SIG-M5 (cell line): ENCODE measurements at places on chromosomes 6 and 20.

DNA sequence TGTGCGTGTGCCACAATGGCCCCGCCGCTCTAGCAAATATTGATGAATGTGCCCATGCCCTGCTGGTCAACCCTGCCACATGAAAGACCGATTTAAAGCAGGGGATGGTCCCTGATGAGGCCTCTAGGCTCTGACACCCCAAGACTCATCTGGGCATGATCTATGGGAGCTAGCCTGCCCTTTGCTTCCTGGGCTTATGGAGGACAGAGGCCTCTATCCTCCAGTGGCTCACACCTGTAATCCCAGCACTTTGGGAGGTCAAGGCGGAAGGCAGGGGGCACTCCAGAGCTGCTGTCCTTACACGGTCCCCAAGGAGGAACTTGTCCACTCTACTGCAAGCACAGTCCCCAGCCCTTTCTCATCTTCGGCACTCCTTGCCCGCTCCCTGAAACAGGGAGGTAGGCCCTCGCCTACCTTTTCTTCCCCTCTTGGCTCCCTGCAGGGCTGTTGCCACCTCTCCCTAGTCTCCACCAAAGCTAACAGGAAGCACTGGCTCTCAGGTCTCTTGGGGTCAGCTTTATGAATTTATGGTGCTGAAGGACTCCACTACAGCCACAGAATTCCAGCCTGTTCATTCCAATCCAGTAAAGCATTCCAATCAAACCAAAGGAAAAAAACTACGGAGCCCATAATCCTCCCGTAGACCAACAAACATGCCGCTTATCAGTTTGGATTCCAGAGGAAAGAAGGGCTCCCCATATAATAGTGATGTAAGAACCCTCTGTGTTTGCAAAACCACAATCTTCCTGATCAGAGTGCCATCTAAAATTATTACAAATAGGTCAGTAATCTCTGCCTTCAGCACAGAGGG is 48.7 kb upstream of the FOXQ1 start:
- no peak for DNase-seq

- DNase-seq = no peak
Measured at GRCh38 chr20:18091623-18092022, 33.9 kb upstream of the OVOL2 start.

DNA sequence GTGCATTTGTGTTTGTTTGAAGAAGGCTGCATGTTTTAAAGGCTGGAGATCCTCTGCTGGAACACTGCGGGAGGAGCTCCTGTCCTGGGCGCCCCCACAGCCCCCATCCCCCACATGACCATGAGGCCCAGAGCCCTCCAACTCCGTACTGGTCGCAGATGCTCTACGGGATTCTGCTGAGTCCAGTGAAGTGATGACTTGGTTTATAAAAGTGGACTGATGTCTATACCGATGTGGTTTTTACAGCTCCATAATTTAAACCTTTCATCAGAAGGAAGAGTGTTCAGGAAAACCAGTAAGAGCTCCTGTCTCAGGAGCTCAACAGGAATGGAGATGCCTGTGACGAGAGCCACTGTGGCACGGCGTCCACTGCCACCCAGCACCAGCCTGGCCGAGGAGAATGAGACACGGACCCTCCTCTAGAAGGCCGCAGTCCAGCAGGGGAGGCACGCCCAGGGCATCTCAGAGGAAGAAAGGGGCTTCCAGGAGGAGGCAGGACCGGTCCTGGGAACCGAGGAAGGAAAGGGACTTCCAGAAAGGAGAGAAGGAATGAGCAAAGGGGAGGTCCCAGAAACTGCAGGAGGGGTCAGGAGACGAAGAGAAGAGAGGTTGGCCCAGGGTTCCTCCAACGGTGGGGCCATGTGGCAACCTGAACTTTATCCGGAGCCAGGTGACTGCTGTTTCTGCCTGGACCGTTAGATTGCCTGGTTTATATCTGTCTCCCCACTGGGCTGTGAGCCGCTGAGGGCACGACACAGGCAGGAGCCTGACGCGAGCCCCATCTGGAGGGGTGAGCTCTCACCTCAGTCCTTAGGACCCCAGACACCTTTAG is 26.9 kb downstream of the BFSP1 start:
- no peak for DNase-seq

DNA sequence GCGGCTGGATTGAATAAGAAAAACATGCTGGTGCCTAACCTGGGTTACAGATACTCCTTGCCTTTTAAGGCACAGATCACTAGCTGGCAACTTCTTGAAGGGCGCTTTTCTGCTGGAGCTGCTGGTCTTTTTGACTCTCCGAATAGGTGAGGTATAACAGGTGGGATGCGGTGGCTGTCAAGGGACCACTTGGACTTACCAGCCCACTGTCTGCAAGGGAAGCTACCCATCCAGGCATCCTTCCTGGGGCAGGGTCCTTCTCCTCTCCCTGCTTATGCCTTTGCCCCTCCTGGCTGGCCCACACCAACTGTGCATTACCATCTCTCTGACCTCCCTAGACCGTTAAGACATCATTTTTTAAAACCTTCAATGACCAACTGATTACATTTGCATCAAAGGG is 57.4 kb downstream of the NPEPL1 start:
- no peak for DNase-seq

- DNase-seq = no peak
Measured at GRCh38 chr20:40941133-40941610, 87.5 kb upstream of the TOP1 start.

- DNase-seq = no peak
Measured at GRCh38 chr20:44961011-44961869, 1.0 kb upstream of the TOMM34 start.
